ENCODE measurements at places on chromosomes 6 and 20. TPM values are rescaled to one million over a fixed set of nuclear protein-coding genes. Genes with fewer than 3 reads are reported as not detected.

Gene VSX1
- not detected for total RNA-seq

Gene TNFRSF6B
- 5.7 TPM for total RNA-seq

Gene TPX2
- total RNA-seq = 1.6 TPM

- no peaks in the 10 kb centered on the region for H3K27me3 ChIP-seq
- H3K4me1 ChIP-seq = peaks cover 9% of the 10 kb centered on the region
- DNase-seq = no peak
- no peaks in the 10 kb centered on the region for H3K36me3 ChIP-seq
- H3K4me3 ChIP-seq = peak overlapping the region; percentile 51
Measured at GRCh38 chr6:32151181-32151862, 417 bp downstream of the PRRT1 start.

DNA sequence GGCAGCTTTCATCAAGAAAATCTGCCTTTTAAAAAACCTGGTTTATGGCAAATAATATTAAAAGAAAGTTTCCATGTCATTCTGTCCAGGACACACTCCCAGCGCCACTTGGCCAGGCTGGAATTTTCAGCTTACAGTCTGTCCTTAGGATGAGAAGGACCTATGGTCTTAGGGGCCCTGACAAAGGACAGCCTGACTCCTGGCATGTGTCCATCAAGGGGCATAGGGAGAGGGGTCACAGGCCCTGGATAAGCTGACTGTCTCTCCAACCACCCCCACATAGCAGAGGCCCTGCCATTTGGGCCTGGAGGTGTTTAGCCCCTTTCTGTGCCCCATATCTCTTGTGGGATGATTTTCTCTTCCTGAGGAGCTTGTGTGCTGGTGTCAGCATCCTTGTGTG lies 60.6 kb downstream of the ADTRP start:
- no peak overlapping the region for H3K4me3 ChIP-seq
- no peak for DNase-seq
- no peaks in the 10 kb centered on the region for H3K4me1 ChIP-seq
- no peak overlapping the region for H3K27ac ChIP-seq

DNA sequence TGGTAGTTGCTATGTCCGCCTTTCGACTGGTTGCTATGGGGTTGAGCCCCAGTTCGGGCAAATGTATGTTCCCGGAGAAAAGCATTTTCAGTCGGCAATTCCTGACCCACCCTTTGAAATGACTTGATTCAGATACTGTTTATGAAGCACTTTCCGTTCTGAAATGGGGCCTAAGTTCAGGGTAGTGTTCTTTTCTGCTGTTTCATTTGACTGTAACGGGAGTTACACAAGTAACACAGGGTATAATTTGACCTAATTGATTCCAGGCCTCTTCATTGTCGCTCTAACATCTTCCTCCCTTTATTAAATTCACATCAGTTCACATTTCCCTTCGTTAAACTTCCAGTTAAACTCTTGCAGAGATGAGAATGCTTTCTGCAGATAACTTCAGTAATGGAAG lies 85.5 kb downstream of the BMP6 start:
- no peaks in the 10 kb centered on the region for H3K27me3 ChIP-seq
- DNase-seq = no peak
- H3K36me3 ChIP-seq = no peaks in the 10 kb centered on the region
- peaks cover 3% of the 10 kb centered on the region for H3K4me1 ChIP-seq
- no peak overlapping the region for H3K4me3 ChIP-seq
- H3K27ac ChIP-seq = no peak overlapping the region

GRCh38 chr6:123117145-123117908 lies 121.3 kb downstream of the CLVS2 start:
- no peak overlapping the region for H3K4me3 ChIP-seq
- no peaks in the 10 kb centered on the region for H3K4me1 ChIP-seq
- no peaks in the 10 kb centered on the region for H3K36me3 ChIP-seq
- no peak for DNase-seq

- H3K4me3 ChIP-seq = no peak overlapping the region
- DNase-seq = no peak
- H3K27me3 ChIP-seq = no peaks in the 10 kb centered on the region
- no peaks in the 10 kb centered on the region for H3K4me1 ChIP-seq
- no peak overlapping the region for H3K27ac ChIP-seq
Measured at GRCh38 chr6:90411292-90411781, 114.7 kb upstream of the BACH2 start.

DNA sequence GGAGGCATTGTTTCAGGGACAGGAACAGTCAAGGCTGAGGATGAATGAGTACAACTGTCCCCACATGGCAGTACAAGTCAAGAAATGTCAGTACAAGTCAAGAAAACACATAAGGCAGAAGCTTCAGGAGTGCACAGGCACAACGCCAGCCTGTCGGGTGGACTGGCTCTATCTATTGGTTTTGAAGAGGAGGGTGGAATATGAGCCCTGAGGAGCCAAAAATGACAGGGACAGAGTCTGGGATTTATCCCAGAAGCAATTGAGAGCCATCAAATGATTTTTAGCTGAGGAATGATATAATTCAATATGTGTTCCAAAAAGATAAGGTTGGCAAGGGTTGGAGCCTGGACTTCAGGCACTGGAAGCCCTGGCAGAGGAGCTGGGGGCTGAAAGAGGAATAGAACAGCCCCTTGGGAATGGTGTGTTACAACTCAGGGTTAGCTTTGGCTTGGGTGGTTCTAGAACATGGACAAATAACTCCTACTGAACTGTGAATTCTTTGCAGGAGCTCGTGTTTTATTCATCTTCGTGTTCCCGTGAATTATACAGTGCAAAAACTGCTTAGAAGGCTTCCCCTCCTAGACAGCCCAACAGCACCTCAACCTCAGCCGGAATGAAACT lies 425.7 kb upstream of the ARID1B start:
- H3K27ac ChIP-seq = no peak overlapping the region
- H3K27me3 ChIP-seq = no peaks in the 10 kb centered on the region
- H3K4me3 ChIP-seq = no peak overlapping the region
- H3K4me1 ChIP-seq = no peaks in the 10 kb centered on the region
- no peaks in the 10 kb centered on the region for H3K36me3 ChIP-seq

- H3K27me3 ChIP-seq = no peaks in the 10 kb centered on the region
- no peaks in the 10 kb centered on the region for H3K4me1 ChIP-seq
- H3K4me3 ChIP-seq = no peak overlapping the region
- no peak overlapping the region for H3K27ac ChIP-seq
- no peaks in the 10 kb centered on the region for H3K36me3 ChIP-seq
- no peak for DNase-seq
Measured at GRCh38 chr6:24936641-24937317, 1.0 kb upstream of the RIPOR2 start.

- peak overlapping the region; percentile 95 for H3K4me3 ChIP-seq
- no peaks in the 10 kb centered on the region for H3K36me3 ChIP-seq
- no peaks in the 10 kb centered on the region for H3K27me3 ChIP-seq
- H3K27ac ChIP-seq = no peak overlapping the region
Measured at GRCh38 chr20:3471397-3472021, 691 bp downstream of the ATRN start.

GRCh38 chr20:22808628-22809027 lies 224.3 kb upstream of the FOXA2 start:
- H3K4me3 ChIP-seq = no peak overlapping the region
- H3K27ac ChIP-seq = no peak overlapping the region
- no peaks in the 10 kb centered on the region for H3K36me3 ChIP-seq
- DNase-seq = no peak

GRCh38 chr6:139016337-139017213 lies 12.0 kb upstream of the ABRACL start:
- H3K36me3 ChIP-seq = no peaks in the 10 kb centered on the region
- H3K4me3 ChIP-seq = no peak overlapping the region
- H3K27ac ChIP-seq = no peak overlapping the region
- no peaks in the 10 kb centered on the region for H3K27me3 ChIP-seq
- no peak for DNase-seq

DNA sequence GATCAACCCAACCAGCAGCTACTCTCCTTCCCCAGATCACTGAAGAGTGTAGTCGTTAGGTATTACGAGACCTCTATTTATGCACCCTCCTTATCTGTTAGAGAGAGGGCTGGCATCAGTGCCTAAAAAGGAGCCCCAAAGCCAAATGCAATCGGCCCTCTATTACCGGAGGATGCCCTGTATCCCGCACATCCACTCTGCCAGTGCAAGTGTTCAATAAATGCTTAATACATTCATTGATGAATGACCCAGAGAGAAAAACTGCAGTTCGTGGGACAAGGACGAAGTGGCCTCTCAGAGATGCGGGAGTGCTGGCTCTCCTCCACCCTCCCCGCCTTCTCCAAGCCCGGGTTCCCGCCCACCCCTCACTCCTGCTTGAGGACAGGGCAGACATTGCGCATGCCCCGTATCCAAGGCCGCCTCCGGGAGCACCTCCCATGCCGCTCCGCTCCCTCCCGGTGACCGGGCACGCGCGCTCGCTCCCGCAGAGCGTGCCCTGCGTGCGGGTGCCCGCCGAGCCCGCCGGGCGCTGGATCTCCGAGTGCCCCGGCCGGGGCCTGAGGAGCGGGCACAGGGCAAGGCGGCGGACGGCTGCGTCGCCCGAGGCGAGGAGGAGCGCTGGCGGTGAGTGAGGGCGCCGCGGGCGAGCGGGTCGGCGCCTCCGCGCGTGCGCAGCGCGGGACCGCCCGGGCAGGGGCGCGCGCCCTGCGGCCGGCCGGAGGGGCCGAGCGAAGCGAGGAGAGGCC lies 27.2 kb upstream of the BTBD3 start:
- peak overlapping the region; percentile 90 for H3K27ac ChIP-seq
- H3K27me3 ChIP-seq = no peaks in the 10 kb centered on the region
- peaks cover 7% of the 10 kb centered on the region for H3K4me1 ChIP-seq
- DNase-seq = peak; percentile 90
- no peaks in the 10 kb centered on the region for H3K36me3 ChIP-seq
- peak overlapping the region; percentile 83 for H3K4me3 ChIP-seq

DNA sequence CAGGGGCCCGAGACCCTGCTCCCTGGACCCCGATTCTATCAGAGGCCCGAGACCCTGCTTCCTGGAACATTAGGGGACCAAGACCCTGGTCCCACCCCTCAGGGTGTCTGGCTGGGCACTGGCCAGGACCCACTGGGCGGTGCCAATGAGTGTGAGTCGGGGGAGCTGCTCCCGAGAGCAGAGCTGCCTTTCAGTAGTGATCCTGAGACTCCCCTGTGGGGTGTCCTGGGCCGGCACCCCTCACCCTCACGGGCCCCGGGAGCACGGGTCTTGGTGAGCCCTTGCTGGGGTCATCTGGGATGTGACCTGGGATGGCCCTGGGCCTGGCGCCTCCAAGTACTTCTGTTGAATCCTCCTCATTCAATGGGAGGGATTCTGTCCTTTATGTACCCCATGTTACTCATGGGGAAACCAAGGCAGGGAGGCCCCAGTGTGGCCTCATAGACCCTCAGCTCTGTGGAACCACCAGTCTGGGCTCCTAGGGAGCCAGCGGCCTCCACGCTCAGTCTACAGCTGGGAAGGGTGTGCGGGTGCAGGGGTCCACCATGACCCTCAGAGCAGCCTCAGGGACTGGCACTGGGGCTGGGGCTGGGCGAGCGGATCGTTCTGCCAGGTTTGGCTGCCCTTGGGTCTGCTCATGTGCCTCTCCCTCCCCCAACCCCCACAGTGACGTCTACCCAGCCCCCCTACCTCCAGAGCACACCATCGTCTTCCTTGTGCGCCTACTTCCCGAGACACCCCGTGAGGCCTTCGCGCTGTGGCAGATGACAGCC lies 25.6 kb downstream of the COL20A1 start:
- no peaks in the 10 kb centered on the region for H3K36me3 ChIP-seq
- H3K4me1 ChIP-seq = no peaks in the 10 kb centered on the region
- no peak overlapping the region for H3K27ac ChIP-seq
- peak; percentile 13 for DNase-seq
- no peaks in the 10 kb centered on the region for H3K27me3 ChIP-seq
- no peak overlapping the region for H3K4me3 ChIP-seq

- no peaks in the 10 kb centered on the region for H3K27me3 ChIP-seq
- no peak overlapping the region for H3K4me3 ChIP-seq
- H3K27ac ChIP-seq = no peak overlapping the region
- H3K36me3 ChIP-seq = no peaks in the 10 kb centered on the region
- DNase-seq = no peak
Measured at GRCh38 chr6:101633081-101633480, 239.6 kb downstream of the GRIK2 start.

Data from ovary (tissue), 10 donors.